ENCODE measurements at places on chromosomes 12 and 14.
A peak's percentile ranks its signal among the peaks of the same experiment; 100 is the strongest.

DNA sequence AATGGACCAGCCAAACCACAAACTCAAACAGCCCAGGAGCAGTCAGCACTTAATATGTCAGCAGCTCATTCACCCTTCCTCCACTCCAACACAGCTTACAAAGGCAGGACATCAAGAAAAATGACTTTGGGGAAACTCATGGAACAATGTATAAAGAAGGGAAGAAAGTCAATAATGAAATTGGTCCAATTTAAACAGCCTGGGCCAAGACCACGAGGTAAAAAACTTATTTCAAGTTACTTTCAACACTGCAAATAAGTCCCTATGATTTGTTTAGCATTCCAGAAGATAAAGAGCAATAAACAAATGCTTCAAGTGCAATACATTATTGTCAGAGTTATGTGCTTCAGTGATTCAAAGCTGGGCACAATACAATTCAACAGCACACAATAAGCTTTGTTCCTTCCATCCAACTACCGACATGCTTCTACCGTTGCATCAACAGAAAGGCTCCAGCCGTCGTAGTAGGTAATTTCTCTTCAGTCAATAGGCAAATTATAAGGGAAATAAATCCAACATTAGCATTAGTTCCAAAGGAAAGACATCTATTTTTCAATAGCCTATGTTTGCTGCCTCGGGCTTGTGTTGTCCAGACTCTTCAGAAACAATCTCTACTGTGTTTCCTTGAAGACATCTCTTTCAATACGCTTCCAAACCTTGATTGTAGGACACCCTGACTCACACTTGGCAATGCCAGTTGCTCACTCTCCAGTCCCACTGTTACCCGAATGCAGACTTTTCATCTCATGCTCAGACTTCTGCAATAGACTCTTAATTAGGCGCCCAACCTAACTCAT is 225.7 kb downstream of the NUAK1 start:
- no peak overlapping the region for H3K4me3 ChIP-seq
- H3K36me3 ChIP-seq, result no peaks in the 10 kb centered on the region
- peak; percentile 87 for DNase-seq
- no peaks in the 10 kb centered on the region for H3K27me3 ChIP-seq
- no peak overlapping the region for H3K27ac ChIP-seq

DNA sequence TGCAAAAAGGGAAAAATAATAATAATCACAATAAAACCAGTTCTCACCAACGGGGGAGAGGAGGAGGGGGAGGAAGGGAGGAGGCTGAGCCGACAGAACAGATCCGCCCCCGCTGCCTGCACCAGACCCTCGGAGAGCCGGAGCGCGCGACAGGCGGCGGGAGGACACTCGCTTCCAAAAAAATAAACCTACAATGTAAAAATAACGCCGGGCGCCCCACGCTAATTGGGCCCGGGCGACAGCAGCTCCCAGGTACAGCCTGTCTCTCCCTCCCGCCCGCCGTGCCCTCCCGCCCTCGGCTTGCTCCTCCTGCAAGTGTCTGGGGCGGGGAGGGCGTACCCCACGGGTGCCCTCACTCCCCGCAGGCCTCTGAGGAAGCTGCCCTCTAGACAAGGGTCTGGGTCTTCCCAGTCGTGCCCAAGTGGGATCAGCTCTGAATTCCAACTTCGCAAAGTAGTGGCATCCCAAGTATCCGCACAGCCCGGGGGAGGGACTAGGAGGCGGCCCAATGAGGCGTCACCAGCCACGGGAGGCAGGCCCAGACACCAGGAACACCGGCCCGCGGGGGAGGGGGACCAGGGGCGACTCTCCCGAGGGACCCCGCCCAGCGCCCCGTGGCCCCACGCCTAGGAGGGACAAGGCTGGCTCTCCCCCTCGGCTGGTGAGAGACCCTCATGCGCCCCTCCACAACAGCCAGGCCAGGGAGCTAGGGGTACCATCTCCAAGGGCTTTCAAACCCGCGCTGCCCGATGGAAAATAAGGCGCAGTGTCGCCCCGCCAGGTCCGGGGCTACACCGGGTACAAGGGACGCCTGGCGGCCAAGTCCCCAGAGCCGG is 1.0 kb downstream of the NCOR2 start:
- no peaks in the 10 kb centered on the region for H3K27me3 ChIP-seq
- peak overlapping the region; percentile 90 for H3K27ac ChIP-seq
- peak overlapping the region; percentile 74 for H3K4me3 ChIP-seq
- DNase-seq, result peak; percentile 80
- H3K36me3 ChIP-seq, result no peaks in the 10 kb centered on the region

DNA sequence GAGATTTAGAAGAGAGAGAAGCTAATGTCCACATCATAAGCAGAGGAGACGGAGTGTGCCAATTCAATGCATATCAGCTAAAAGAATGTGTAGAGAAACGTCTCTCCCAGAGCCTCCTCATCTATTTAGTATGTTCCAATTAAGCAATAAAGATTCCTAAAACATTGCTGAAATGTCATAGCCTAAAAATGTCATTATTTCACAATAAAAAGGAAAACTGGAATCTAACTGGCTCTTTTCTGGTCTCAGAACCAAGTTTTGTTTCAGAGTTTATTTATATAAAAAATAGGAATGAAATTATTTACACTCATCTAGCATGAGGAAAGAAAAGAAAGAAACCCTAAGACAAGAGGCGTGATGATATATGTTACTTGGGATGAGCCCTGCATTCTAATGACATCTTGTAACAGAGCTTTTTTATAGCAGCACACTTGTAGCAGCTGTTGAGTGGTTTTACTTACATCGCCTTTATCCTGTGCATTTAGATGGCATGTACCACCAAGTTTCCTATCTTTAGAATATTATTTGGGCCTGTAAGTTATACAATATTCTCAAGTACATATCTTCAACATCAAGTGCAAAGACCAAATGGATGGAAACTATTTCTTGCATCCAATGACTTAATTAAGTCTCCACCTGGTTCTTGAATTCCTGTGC is 266.3 kb upstream of the PRKD1 start:
- H3K27me3 ChIP-seq, result no peaks in the 10 kb centered on the region
- no peak overlapping the region for H3K4me3 ChIP-seq
- H3K27ac ChIP-seq, result peak overlapping the region; percentile 84
- no peaks in the 10 kb centered on the region for H3K36me3 ChIP-seq

GRCh38 chr12:106247674-106248311 is at the start of gene CKAP4:
TSS of gene CKAP4 (minus strand) at chr12:106248020. CDS start at chr12:106247851, 169 bp downstream.
- H3K4me1 ChIP-seq, result peaks cover 10% of the 10 kb centered on the region
- peak within 1 kb of the TSS; percentile 93 for H3K27ac ChIP-seq
- H3K4me3 ChIP-seq, result peak within 1 kb of the TSS; percentile 90
- DNase-seq, result peak; percentile 80
- no peaks in the 10 kb centered on the region for H3K27me3 ChIP-seq

GRCh38 chr12:90854136-90854689 is 100.8 kb downstream of the CCER1 start:
- H3K4me1 ChIP-seq, result no peaks in the 10 kb centered on the region
- H3K36me3 ChIP-seq, result no peaks in the 10 kb centered on the region
- no peak overlapping the region for H3K4me3 ChIP-seq
- no peak overlapping the region for H3K27ac ChIP-seq
- peak; percentile 79 for DNase-seq

GRCh38 chr12:11651785-11652184 is 2.3 kb downstream of the ETV6 start:
- H3K36me3 ChIP-seq, result no peaks in the 10 kb centered on the region
- no peaks in the 10 kb centered on the region for H3K27me3 ChIP-seq
- peak; percentile 39 for DNase-seq
- peak overlapping the region; percentile 88 for H3K27ac ChIP-seq
- H3K4me3 ChIP-seq, result peak overlapping the region; percentile 87

- H3K27ac ChIP-seq, result no peak overlapping the region
- no peaks in the 10 kb centered on the region for H3K36me3 ChIP-seq
- H3K27me3 ChIP-seq, result no peaks in the 10 kb centered on the region
- no peak for DNase-seq
- no peaks in the 10 kb centered on the region for H3K4me1 ChIP-seq
Observed at GRCh38 chr14:78005325-78005724, 164.8 kb upstream of the NRXN3 start.

GRCh38 chr14:75141062-75141461 is 14.2 kb upstream of the NEK9 start:
- H3K4me1 ChIP-seq, result no peaks in the 10 kb centered on the region
- H3K27me3 ChIP-seq, result no peaks in the 10 kb centered on the region
- no peak overlapping the region for H3K4me3 ChIP-seq
- no peak for DNase-seq
- no peak overlapping the region for H3K27ac ChIP-seq

GRCh38 chr12:88951177-88951576 is 370.9 kb upstream of the KITLG start:
- DNase-seq, result no peak
- H3K27me3 ChIP-seq, result no peaks in the 10 kb centered on the region
- H3K4me3 ChIP-seq, result no peak overlapping the region
- H3K27ac ChIP-seq, result no peak overlapping the region
